Stimulated activated CD4-positive, alpha-beta T cell treated with anti-CD3 and anti-CD28 coated beads, Interleukin-12 subunit alpha, Interleukin-12 subunit beta, amount 100 ng/mL, for 48 hours (primary cell): ENCODE measurements at places on chromosomes 5 and 9.

- DNase-seq, result no peak
Observed at GRCh38 chr5:151903243-151903653, 21.4 kb downstream of the GLRA1 start.

DNA sequence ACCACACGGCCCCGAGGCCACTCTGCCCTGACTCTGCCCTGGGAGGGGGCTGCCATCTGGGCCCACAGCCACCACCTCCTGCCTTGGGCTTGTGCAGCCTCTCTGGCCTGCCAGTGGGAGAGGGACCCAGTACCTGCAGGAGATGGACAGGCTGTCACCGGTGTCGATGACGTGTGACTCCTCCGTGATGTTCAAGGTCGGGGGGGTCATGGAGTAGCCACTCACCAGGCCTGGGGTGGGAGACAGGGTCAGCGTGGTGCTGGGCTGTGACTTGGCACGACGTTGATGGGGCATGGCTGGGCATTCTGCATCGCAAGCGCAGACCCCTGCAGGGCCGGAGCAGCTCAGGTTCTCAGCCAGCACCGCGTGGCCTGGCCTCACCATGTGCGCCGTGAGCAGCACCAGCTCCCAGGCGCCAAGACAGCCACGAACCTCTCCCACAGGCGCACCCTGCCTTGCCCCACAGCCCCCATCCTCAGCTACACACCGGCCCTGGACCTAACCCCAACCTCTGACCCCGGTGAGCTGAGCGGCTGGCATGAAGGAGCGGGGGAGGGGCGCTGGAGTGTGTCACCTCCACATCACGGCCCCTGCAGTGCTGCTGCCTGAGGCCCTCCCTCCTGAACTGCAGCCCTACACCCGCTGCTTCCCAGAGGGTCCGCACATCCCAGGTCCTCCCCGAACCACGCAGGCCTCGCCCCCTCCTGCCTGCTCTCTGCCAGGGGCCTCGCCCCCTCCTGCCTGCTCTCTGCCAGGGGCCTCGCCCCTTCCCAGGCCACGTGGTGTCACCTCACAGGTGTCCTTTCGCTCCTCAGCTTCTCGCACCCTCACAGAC is 17.6 kb downstream of the FLT4 start:
- no peak for DNase-seq

DNA sequence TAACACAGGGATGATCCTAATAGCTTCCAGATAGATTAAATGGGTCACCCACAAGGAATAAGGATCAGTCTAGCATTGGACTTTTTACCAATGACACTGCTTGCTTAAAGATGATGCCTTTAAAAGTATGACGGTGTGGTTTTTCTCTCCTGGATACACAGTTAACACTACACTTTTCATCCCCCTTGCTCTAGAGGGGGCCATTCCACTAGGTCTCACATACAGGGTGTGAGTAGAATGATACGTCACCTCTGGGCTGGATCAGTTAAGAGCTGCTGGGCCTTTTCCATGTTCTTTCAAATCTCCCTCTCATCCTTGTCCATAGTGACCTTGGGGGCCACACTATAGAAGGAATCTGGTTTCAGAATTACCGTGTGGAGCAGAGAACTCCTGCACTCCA is 140.6 kb downstream of the FSTL4 start:
- DNase-seq, result no peak

GRCh38 chr9:135130207-135130976 is 42.9 kb downstream of the OLFM1 start:
- DNase-seq, result peak; percentile 22

DNA sequence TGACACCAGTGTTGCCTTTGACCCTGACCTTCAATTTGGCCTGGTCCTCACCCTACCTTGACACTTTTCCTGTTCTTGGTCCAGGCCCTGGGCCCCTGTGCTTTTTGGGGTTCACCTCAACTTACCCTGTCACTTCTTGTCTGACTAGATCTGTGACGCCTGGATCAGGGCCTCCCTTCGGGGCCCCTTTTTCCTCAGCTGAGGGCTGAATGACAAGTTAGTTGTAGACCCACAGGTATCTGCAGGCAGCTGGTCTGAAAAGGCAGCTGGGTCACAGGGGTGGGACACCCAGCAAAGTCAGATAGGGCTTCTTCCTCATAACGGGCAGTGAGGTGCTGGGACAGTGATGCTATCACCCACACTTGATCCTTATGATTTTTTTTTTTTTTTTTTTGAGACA is 10.0 kb upstream of the MYORG start:
- DNase-seq, result no peak

- DNase-seq, result no peak
Observed at GRCh38 chr5:15737036-15737821, 237.2 kb downstream of the FBXL7 start.

DNA sequence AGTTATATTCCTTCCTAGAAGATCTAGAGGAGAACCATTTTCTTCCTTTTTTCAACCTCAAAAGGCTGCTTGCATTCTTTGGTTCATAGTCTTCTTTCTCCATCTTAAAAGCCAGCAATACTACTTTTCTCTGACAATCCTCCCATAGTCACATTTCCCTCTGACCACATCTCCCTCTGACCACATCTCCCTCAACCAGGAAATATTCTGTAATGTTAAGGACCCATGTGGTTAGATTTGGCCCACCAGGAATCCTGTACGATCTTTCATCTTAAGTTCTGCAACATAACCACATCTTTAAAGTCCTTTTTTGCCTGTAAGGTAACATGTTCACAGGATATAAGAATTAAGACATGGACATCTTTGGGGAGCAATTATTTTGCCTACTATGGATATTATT is 179.4 kb upstream of the SPEF2 start:
- no peak for DNase-seq

GRCh38 chr5:36621985-36622384 is 15.6 kb downstream of the SLC1A3 start:
- DNase-seq, result no peak
